G401 (cell line): ENCODE measurements at places on chromosomes 4 and X.

DNA sequence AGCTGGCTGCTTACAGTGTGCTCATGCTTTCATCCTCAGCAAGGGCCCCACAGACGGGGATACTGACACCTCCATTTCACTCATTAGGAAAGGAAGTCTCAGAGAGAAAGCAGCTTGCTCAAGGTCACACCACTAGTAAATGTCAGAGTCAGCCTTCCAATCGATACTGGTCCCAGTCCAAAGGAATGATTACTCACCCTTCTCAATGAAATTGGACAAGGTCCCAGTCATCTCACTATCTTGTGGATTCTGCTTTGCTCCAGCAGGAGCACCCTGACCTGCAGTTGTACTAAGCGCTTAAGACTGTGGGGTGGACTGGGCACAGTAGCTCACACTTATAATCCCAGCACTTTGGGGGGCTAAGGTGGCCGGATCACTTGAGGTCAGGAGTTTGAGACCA is 132.2 kb upstream of the SLC34A2 start:
- no peak for DNase-seq

GRCh38 chr4:7414046-7414445 is 20.7 kb downstream of the PSAPL1 start:
- no peak for DNase-seq

DNA sequence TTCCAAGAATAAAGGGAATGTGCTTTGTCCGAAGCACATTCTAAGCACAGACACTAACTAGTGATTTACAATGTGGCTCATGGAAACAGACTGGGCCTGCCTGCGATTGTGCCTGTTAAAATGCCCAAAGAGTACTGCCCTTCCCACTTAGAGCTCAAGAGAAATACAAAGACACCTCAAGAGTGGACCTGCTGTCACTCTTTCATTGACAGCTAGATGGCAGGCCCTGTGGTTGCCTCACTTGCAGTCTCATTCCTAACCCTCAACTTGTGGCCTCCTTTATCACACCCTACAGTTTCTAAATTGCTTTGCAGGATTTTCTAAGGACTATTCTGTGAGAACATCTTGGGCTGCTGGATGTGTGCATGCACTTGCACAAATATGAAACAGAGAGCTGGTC is 331.0 kb upstream of the EMCN start:
- DNase-seq, result no peak

GRCh38 chr4:13268165-13268564 is 216.0 kb downstream of the RAB28 start:
- no peak for DNase-seq

- no peak for DNase-seq
These were observed 495.9 kb upstream of the FAM241A start for GRCh38 chr4:111649308-111649707.

- DNase-seq, result no peak
These were observed 38.5 kb downstream of the LAMTOR3 start for GRCh38 chr4:99855678-99856077.

- no peak for DNase-seq
These were observed 63.2 kb upstream of the ALB start for GRCh38 chr4:73340917-73341316.

GRCh38 chrX:73683236-73683859 is 120.4 kb downstream of the CHIC1 start:
- no peak for DNase-seq

DNA sequence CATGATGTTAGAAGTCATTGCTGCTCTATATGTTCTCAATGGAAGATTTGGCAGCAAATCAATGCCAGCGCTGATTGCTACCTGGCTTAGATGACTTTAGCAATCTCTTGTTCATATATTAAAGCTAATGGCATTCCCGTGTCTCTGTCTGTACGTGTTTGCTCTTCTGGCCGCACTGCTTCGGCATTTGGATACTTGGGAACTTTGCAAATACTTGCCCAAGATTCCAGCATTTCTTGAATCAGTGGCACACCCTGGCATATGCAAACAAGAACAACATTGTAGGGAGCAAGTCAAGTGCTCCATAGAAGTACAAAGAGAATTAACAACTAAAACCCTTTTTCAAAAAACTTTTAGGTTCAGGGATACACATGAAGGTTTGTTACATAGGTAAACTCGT is 128.9 kb upstream of the TMEM164 start:
- no peak for DNase-seq

DNA sequence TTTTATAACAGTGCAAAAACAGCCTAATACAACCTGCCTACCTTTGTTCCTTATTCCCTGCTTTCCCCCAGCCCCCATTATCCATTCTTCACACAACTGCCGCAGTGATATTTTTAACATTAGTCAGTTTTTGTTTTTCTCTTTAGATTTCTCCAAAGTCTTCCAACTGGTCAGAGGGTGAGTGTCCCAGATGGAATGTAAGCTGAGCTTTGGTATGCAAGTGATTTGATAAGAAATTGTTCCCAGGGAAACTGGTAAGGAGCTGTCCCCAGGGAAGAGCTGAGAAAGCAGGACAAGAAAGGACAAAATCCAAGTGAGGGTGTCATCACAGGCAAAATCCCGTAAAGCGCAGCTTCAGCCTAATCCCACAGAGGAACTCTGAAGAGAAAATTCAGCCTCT is 475.5 kb upstream of the ADGRL3 start:
- DNase-seq, result no peak

- no peak for DNase-seq
These were observed 225.5 kb downstream of the PDGFC start for GRCh38 chr4:156746111-156746510.

- DNase-seq, result peak; percentile 56
These were observed 17.1 kb upstream of the MAP7D3 start for GRCh38 chrX:136268051-136269048.

DNA sequence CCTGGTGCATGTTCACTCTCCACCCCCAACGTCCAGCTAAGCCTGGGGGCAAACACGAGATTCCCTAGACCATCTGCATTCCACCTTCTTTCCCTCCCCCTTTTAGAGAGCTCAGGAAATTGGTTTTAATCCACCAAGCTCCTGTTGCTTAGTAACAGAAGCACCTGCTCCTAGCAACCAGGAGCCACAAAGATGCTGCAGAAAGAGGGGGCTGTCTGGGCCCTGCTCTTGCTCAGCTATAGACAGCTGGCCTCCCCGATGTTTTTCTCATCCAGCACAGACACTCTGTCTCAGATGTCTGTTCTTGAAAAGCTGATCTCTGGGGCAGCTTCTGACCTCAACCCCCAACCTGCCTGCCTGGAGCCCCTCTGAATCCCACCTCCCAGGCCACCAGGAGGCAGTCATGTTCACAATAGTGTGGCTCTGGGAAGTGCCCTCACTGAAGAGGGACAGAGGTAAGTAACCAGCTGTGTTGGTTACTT is 71.5 kb downstream of the SLC16A2 start:
- DNase-seq, result no peak

DNA sequence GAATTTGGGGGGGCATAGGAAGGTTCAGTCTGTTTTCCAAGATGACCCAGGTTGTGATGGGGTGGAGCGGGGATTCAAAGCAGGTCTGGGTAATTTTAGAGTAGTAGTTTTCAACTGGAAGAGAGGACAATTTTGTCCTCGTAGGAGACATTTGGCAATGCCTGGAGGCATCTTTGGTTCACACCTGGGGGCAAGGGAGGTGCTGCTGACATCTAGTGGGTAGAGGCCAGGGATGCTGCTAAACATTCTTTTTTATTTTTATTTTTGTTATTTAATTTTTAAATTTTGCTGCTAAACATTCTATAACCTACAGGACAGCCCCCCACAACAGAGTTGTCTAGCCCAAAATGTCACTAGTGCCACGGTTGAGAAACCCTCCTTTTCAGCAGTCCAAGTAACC is 1.9 kb downstream of the RAB9A start:
- no peak for DNase-seq

GRCh38 chrX:129779747-129780146 is at the start of gene SASH3:
Gene SASH3 (plus strand): TSS chrX:129779949. CDS start chrX:129780098, 149 bp downstream.
- DNase-seq, result no peak

DNA sequence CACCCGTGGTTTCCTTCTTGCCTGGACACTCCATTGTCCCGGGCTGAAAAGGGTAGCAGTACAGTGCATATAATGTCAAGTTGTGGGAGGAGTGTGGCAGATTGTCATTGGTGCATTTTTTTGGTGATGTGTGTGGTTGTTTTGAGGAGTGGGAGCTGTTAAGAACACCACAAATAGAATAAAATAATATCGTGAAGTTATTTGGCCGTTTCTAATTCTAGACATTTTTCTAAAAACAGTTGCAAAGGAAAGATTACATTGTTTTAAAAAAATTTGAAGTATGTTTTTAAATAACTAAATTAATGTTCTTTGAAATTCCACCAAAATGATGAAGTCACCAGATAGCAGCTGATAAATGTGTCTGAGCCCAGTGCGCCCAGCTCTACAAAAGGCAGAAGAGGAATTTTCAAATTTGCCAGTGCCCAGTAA is 1.3 kb downstream of the PKD2 start:
- DNase-seq, result peak; percentile 37
